Progenitor cell of endocrine pancreas (in vitro differentiated cells): ENCODE measurements at places on chromosomes 16 and 17. TPM values are rescaled to one million over a fixed set of nuclear protein-coding genes. Genes with fewer than 3 reads are reported as not detected.

The SLC6A2 gene
- total RNA-seq, result not detected in 2 replicates

The FAM117A gene
- total RNA-seq, result 19.1 and 20.2 TPM in 2 replicates

The SCIMP gene
- total RNA-seq, result not detected in 2 replicates

The TNFRSF17 gene
- not detected in 2 replicates for total RNA-seq

The ZNF469 gene
- total RNA-seq, result 0.05 and 0.07 TPM in 2 replicates

The PRAC2 gene
- total RNA-seq, result not detected in 2 replicates

The GCGR gene
- total RNA-seq, result 2.1 and 2.2 TPM in 2 replicates

The KIF18B gene
- 27.7 and 32.2 TPM in 2 replicates for total RNA-seq

The TP53TG3C gene
- not detected in 2 replicates for total RNA-seq

The IRX3 gene
- 4.1 and 4.5 TPM in 2 replicates for total RNA-seq

The PYDC1 gene
- total RNA-seq, result not detected in 2 replicates
